ENCODE measurements at places on chromosomes 12 and 14. TPM values are rescaled to one million over a fixed set of nuclear protein-coding genes. Genes with fewer than 3 reads are reported as not detected.

KLRF1 gene
- not detected for total RNA-seq

TAS2R7 gene
- total RNA-seq: not detected

TOX4 gene
- 23.2 TPM for total RNA-seq

SLC2A3 gene
- total RNA-seq: 94.7 TPM

ITGB7 gene
- total RNA-seq: 0.15 TPM

SPIC gene
- not detected for total RNA-seq

FITM1 gene
- total RNA-seq: 0.23 TPM

FAM186B gene
- total RNA-seq: 0.12 TPM

SLC6A13 gene
- 0.38 TPM for total RNA-seq

KLHL33 gene
- 0.23 TPM for total RNA-seq

LRIG3 gene
- 8.3 TPM for total RNA-seq

CD163L1 gene
- 8.1 TPM for total RNA-seq

HSPB8 gene
- 10.6 TPM for total RNA-seq

TRHDE gene
- 0.38 TPM for total RNA-seq

LAG3 gene
- total RNA-seq: not detected

KRT74 gene
- not detected for total RNA-seq

Measured in smooth muscle cell of the coronary artery (primary cell).